ENCODE measurements at places on chromosomes 7 and 10.
A peak's percentile ranks its signal among the peaks of the same experiment; 100 is the strongest.

- DNase-seq = no peak
These were observed 27.3 kb upstream of the MRC1 start for GRCh38 chr10:17781856-17782255.

- peak; percentile 52 for DNase-seq
These were observed 1.8 kb downstream of the C10orf95 start for GRCh38 chr10:102449321-102450123.

DNA sequence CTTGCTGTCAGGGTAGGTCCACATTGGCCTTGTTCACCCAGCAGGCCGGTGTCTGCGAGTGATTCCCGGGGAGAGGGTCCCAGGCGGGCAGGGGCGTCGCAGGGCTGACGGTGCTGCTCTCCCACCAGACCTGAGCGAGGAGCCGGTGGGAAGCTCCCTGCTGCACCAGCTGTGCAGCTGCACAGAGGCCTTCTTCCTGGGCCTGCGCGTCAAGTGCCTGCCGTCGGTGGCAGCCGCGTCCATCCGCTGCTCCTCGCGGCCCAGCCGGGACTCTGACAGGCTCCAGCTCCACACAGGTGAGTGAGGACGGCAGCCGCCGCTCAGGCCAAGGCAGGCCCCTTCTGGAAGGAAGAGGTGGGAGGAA lies 14.6 kb downstream of the AMZ1 start:
- no peak for DNase-seq

DNA sequence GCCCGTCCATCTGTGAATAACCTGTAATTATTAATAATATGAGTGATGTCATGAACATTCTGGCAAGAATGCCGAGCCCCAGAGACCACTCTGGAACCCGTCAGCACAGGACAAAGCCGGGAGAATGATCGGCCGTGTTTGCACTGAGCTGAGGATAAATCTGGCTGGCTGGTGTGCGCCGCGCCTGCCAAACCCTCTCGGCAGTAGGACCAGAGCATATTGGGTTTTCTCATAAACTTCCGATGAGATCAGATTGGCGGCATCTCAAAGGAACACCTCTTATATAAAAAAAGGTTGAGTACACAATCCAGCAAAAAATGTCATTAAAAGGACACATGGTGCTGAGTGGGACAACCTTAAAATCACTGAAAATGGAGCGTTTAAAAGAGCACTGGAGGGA lies 296.0 kb upstream of the MKI67 start:
- no peak for DNase-seq

DNA sequence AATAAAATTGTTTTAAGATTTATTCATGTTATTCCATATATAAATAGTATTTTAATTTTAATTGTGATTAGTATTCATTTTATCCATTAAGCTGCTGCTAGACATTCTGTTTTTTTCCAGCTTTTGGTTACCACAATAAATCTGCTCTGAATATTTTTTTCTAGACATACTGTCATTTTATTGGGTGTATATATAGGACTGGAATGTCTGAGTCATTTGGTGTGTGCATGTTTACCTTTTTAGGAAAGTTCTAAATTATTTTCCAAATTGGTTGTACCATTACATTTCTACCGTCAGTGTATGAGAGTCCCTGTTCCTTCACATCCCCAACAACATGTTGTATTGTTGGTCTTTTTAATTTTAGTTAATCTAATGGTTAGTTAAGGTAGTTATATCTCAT lies 1138.1 kb downstream of the REEP3 start:
- no peak for DNase-seq

All from fibroblast of lung (primary cell).